HTR-8/SVneo (cell line): ENCODE measurements at places on chromosomes 1 and 21.

DNA sequence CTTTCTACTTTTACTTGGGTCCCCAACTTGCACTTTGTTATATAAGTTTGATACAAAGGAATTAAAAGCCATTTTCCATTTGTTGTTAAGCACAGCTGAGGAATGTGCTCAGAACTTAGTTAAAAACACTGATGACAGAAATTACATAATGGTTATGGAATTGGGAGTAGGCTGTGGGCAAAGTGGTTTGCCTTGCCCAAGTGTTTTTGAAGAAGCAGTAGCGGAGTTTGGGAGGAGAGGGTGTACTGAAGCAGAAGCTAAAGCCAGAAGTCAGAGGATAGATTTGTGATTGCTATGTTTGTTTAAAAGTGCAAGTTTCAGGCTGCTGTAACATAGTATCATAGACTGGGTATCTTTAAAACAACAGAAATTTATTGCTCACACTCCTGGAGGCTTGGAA lies 391.8 kb downstream of the DUSP10 start:
- no peak for DNase-seq

- no peak for DNase-seq
Observed at GRCh38 chr1:76583875-76584477, 283.3 kb upstream of the ST6GALNAC5 start.

DNA sequence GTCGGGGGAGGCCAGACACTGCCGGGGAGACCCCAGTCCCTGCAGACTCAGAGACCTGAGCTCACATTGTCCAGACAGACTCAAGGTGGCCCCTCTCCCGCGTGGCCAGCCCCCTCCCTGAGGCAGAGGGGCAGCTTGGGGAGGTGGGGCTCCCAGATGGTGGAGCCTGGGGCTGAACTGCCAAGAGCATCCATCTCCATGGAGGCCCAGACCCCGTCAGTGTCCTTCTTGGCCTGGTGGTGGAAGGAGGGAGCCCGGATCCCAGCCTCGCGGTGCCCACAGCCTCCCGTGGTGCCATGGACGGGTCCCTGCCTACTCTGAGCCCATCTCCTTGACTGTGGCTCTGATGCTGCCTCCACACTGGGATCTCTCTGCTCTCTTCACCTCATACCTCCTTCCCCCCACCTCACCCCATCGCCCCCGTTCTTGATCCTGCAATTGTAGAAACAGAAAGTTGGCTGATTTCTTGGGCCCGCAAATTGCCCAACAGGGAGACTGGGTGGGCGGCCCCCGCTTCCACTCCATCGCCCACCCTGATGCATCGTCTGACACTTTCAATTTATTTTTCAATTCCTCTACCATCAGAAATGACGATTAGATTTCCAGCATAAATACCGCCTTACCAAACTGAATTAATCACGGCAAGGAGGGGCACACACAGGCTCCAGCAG lies 348.9 kb downstream of the MATN1 start:
- DNase-seq: no peak

- no peak for DNase-seq
Observed at GRCh38 chr1:183306317-183307042, 111.7 kb downstream of the NMNAT2 start.

- no peak for DNase-seq
Observed at GRCh38 chr1:205014783-205015182, 28.2 kb upstream of the CNTN2 start.

GRCh38 chr1:85460555-85461088 lies 4.3 kb downstream of the DDAH1 start:
- no peak for DNase-seq

- no peak for DNase-seq
Observed at GRCh38 chr1:101632548-101633272, 364.0 kb downstream of the OLFM3 start.

DNA sequence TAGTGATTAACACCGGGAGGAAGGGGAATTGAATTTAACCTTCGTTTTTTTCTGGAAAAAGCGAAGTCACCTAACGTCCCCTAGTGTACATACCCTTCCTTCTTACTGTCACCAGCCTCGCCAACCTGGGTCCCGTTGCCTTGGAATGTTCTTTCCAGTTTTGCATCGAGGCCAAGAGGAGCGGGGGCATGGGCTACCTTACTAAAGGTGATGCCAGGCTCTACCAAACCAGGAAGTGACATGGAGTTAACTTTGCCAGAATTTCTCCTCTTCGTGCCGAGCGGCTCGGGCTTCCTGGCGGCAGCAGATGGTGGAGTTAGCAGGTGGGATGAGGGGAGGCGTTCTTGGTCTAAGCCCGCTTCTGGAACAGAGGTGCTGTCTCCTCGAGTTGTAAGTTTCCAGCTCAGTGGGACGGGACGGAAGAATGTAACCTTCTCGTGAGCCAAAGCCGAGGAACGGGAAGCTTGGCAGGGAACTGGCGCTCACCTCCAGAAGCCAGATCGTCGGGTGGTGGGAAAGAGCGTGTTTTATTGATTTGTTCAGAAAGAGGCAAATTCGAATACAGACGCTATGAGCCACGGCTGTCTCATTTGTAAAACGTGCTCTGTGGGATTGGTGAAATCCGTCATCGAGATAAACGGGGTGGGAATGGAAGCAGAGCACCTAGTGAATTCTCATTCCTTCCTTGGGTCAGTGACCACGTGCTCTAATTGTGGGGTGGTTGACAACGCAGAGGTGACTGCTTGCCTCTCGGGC lies 486 bp downstream of the NIPAL3 start:
- no peak for DNase-seq

- DNase-seq: no peak
Observed at GRCh38 chr1:19310061-19310460, 1.9 kb downstream of the AKR7A2 start.

GRCh38 chr1:99777752-99778151 lies 11.3 kb upstream of the FRRS1 start:
- no peak for DNase-seq

GRCh38 chr1:92662048-92662447 lies 122.9 kb downstream of the EVI5 start:
- no peak for DNase-seq

- no peak for DNase-seq
Observed at GRCh38 chr1:208162903-208163302, 81.3 kb downstream of the PLXNA2 start.

GRCh38 chr1:4172644-4173599 lies 272.9 kb upstream of the C1orf174 start:
- DNase-seq: no peak

- no peak for DNase-seq
Observed at GRCh38 chr1:57963581-57963980, 539.7 kb upstream of the DAB1 start.

- no peak for DNase-seq
Observed at GRCh38 chr21:37079211-37079824, 6.3 kb downstream of the TTC3 start.

- DNase-seq: no peak
Observed at GRCh38 chr1:43256675-43257570, 12.9 kb upstream of the TMEM125 start.

- no peak for DNase-seq
Observed at GRCh38 chr1:163241746-163242145, 39.0 kb upstream of the RGS5 start.

GRCh38 chr1:13710086-13710485 lies 10.1 kb downstream of the PRDM2 start:
- DNase-seq: no peak

- no peak for DNase-seq
Observed at GRCh38 chr1:1164701-1165451, 8.8 kb upstream of the TTLL10 start.

GRCh38 chr1:185632659-185633423 lies 101.3 kb upstream of the HMCN1 start:
- no peak for DNase-seq

DNA sequence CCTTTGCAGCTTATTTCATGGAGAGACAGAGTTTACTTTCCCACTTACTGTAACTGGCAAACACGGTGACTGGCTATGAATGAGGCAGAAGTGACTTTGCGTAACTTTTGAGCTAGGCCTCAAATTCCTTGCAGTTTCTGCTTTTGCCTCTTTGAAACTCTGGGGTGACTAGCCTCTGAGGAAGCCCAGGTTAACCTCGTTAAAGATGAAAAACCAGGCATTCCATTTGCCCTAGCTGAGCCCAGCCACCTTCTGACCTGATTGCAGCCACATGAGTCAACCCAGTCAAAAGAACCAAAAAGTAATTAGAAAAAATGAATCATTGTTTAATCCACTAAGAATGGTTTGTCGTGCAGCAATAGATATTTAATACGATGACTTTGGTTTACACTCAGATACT lies 20.4 kb downstream of the PRMT6 start:
- no peak for DNase-seq

GRCh38 chr1:35707601-35708440 lies 10.9 kb downstream of the C1orf216 start:
- DNase-seq: peak; percentile 40

- DNase-seq: no peak
Observed at GRCh38 chr1:10228528-10228927, 18.2 kb downstream of the KIF1B start.

GRCh38 chr1:194004146-194004545 lies 817.7 kb upstream of the B3GALT2 start:
- DNase-seq: no peak

DNA sequence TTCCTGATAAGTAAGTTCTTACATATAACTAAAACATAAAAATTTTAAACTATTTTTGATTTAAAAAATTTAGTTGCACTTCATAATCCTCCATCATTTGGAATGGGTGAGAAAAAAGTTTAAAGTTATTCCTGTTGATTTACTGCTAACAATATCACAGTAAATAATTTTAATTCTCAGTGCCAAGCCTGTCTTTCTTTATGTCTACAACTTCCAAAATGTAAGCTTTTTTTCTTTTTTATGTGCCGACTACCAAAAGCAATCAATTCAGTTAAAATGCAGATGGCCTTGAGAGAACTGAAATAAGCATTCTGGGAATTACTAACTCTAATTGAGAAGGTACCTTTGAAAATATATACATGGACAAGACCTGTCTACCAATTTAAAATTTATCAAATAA lies 1224.3 kb upstream of the B3GALT2 start:
- no peak for DNase-seq

- no peak for DNase-seq
Observed at GRCh38 chr1:6414881-6415626, 4.7 kb downstream of the HES2 start.

- peak; percentile 79 for DNase-seq
Observed at GRCh38 chr21:36260030-36260787, 59.8 kb upstream of the MORC3 start.

- DNase-seq: no peak
Observed at GRCh38 chr1:155062151-155062686, 1.3 kb upstream of the EFNA4 start.

DNA sequence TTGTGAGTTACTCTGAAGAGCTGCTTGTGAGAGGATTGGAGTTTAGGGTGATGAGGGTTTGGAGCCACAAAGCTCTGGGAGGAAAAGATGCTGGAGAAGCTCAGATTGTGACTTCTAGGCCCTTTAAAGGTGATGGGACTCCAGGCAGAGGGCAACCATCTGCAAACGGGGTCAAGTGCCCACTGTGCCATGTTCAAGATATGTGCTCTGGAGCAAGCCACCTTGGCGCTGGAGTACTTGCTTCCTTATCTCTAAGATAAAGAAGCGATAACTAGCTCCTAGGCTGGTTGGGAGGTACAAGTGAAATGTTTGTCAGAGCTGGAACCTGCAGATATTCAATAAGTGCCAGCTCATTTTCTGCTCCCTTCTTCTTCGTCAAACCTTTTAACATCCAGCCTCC lies 14.3 kb upstream of the FOXE3 start:
- no peak for DNase-seq

DNA sequence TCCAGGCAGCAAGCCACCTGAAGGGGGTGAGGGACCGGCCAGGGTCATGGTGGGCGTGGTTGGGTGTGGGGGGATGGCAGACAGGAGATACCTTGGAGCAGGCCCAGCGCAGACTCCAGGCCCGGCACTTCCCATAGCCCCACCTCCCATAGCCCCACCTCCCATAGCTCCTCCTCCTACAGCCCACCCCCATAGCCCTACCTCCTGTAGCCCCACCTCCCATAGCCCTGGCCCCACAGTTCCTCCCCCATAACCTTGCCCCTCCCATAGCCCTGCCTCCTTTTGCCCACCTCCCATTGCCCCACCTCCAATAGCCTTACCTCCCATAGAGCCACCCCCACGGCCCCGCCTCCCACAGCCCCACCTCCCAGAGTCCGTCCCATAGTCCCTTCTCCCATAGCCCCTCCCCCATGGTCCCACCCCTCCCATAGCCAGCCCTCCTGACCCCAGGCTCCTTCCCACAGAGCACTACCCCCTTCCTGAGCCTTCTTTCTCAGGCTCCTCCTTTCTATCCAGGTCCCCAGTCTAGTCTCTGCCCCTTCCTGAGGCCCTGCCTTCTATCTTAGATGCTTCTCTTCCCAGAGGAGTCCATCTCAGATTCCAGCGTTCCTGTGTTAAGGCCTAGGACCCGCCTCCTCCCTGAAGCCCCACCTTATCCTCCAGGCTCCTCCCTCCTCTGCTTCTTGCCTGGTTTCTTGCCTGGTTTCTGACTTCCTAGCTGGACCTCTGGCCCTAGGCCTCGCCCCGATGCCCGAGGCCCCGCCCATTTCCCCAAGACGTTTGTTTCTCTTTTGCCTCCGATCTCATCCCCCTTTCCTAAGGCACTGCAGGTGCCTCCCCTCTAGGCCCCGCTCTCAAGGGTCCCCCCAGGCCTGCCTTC lies 46.8 kb downstream of the PTPRU start:
- peak; percentile 31 for DNase-seq

DNA sequence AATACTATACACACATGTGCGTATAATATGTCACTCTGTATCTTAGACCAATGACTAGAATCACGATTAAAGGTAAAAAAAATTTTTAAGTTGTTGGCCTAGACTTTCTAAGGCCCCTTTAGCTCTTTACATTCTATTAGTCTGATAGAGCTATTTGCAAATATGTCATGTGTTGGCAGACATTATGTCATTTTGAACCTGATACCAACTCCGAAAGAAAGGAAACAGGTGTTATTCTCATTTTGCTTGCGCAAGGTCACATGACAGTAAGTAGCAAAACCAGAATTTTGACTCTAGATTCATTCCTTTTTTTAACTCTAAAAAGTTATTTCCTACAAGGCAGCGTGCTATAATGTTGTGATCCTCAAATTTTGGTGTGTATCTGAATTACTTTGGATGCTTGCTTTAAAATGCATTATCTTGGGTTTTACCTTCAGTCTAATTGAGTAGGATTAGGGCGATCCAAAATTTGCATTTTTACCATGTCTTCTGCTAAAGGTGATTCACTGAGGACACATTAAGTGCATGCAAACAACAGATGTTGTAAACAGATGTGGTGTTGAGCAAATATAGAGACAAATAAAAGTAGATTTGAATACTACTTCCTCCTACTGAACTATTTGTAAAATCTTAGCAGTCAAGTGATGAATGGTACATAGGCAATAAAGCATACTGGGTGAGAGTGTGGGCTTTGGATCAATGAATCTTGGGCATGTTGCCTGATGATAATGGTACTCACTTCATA lies 63.5 kb upstream of the KIAA1614 start:
- DNase-seq: no peak
